ENCODE measurements at places on chromosomes 13 and 19.
A peak's percentile ranks its signal among the peaks of the same experiment; 100 is the strongest.

GRCh38 chr19:30898353-30899103, 450.7 kb downstream of the TSHZ3 start:
- DNase-seq = no peak

- no peak for DNase-seq
Measured at GRCh38 chr13:101706651-101707050, 254.2 kb downstream of the ITGBL1 start.

- no peak for DNase-seq
Measured at GRCh38 chr13:43230989-43231388, 207.6 kb downstream of the DNAJC15 start.

- DNase-seq = no peak
Measured at GRCh38 chr13:72427757-72428528, 299.5 kb downstream of the MZT1 start.

GRCh38 chr19:50252111-50252886, 48.9 kb downstream of the MYH14 start:
- DNase-seq = peak; percentile 31
